ENCODE measurements at places on chromosomes 3 and 15. TPM values are rescaled to one million over a fixed set of nuclear protein-coding genes. Genes with fewer than 3 reads are reported as not detected.

MESP2 gene
- polyA plus RNA-seq = 1.2 TPM

JMJD7 gene
- 22.9 TPM for polyA plus RNA-seq

ADGRG7 gene
- not detected for polyA plus RNA-seq

UNC13C gene
- not detected for polyA plus RNA-seq

OR5K4 gene
- not detected for polyA plus RNA-seq
